ENCODE measurements at places on chromosomes 7 and 10. TPM values are rescaled to one million over a fixed set of nuclear protein-coding genes. Genes with fewer than 3 reads are reported as not detected.

DNA sequence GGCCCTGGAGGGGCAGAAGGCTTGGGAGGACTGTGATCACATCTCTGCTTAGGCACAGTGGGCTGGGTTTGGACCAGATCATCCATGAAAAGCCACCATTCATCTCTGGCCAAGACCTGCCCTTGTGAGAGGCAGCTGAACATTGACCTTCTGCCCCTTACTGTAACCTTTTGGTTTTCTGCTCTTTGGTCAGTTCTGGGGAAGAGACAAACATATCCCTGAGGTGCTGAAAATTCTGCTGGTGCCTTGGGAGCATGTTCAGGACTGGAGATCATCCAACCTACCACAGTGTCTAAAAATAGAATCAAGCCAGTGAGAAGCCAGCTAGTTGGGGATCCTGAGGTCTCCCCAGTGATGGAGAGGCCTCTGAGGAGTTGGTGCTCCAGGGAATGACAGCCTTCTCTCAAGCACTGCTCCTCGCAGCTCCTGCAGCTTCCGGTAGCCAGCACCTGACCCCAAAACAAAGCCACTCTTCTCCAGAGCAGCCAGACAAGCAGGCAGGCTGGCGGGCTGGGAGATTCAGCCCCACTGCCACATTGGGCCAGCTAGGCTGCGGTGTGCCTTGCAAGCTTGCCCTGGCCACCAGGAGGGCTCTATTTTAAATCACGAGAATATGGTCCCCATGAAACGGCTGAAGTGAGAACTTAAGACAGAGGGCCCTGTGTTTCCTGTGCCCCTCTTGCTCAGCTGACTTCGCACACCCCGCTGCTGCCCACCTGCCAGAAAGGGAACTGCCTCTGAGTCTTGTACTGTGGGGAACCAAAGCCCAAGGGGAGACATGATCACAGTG, 37.8 kb upstream of the UBE2H start:
- no peak overlapping the region for H3K27ac ChIP-seq
- DNase-seq = no peak
- H3K4me1 ChIP-seq = no peaks in the 10 kb centered on the region
- H3K27me3 ChIP-seq = no peaks in the 10 kb centered on the region

DNA sequence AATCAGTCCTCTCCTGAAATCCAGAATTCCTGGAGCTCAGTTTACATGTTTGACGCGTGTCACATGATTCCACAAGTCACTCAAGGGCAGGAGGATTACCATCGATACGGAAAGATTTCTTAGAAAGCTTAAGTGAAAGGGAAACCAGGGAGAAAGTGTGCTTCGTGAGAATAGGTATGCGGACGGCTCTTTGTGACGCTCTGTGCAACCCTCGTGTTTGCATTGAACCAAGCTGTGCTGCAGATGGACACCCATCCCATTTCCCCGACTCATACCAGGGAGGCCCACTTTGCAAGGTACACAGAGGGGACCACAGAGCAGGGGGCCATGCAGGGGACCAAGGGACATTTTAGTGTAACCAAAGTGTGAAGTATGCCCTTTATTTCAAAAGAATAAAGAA, 43.2 kb downstream of the IKZF1 start:
- H3K27me3 ChIP-seq = no peaks in the 10 kb centered on the region
- peak overlapping the region; percentile 58 for H3K27ac ChIP-seq
- peak; percentile 55 for DNase-seq

Gene LRRD1
- not detected for total RNA-seq

Gene NPSR1
- total RNA-seq = not detected

GRCh38 chr7:55061726-55062499, 43.1 kb downstream of the EGFR start:
- no peak overlapping the region for H3K27ac ChIP-seq
- no peak for DNase-seq
- H3K36me3 ChIP-seq = no peaks in the 10 kb centered on the region

Data from CD8-positive, alpha-beta memory T cell (primary cell).